Esophagus mucosa (tissue), 1 donor: ENCODE measurements at places on chromosomes 12 and 14.

GRCh38 chr12:89185181-89185580 lies 167.1 kb downstream of the DUSP6 start:
- ATAC-seq = no peak

DNA sequence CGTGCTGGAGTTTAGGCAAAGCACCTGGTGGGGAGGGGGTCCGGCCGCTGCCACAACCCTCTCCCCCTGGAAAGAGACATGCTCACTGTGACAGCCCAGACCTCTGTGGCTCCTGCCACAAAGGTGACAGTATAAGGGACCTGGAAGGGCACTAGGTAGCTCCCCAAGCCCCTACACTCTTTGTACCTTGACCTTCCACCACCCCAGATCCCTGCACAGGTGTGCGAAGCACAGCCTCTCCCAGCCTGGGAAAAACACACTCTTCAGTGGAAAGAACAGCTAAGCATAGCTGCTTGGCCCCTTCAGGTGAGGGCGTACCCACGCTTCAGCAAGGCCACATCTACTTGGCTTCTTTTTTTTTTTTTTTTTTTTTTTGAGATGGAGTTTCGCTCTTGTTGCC lies 4.9 kb upstream of the PLA2G1B start:
- no peak for ATAC-seq

GRCh38 chr12:98701166-98701565 lies 56.1 kb downstream of the APAF1 start:
- ATAC-seq = no peak

DNA sequence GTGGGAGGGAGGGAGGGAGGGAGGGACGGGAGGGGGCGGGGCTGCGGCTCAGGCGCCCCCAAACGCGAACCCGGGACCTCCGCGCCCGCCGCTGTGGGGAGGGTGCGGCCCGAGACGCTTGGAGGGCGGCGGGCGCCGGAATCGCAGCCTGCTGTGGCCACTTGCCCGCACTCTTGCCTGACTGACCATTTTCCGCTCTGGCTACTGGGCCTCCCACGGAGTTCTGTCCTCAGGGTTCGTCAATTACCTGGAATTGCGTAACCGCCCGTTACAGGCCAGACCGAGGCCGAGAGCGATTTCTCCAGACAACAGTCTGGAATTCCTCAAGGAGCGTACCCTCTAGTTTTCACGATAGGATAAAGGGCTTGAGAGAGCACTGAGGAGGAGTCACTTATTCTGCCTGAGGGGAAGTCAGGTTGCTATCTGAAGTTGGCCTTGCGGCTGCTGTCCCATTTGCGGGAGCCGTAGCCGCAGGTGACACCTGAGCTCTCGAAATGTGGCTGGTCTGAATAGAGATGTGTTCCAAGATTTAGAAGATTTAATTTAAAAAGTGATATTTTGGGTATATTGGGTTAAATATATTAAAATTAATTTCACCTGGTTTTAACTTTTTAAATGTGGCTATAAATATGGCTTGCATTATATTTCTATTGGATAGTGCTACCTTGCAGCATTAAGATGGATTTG lies 446 bp upstream of the ZNF641 start:
- ATAC-seq = peak; percentile 60

DNA sequence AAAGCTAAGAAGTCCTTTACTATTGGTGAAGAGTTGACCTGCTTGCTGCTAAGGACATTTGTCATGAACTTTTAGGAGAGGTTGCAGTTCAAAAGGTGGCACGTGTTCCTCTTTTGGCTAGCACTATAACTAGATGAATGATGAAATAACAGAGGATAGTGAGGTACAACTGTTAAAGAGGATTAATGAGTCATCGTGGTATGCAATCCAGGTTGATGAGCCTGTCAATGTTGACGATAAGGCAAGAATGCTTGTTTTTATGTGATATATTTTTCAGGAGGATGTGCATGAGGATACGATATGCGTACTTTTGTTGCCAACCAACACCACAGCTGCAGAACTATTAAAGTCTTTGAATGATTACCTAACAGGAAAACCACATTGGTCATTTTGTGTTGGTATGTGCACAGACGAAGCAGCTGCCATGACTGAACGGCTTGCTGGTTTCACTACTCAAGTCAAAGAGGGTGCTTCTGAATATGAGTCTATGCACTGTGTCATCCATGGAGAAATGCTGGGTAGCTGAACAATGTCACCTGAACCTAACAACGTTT lies 10.6 kb downstream of the CEP128 start:
- peak; percentile 75 for ATAC-seq

GRCh38 chr12:56097738-56098137 lies 6.6 kb upstream of the PA2G4 start:
- ATAC-seq = no peak

DNA sequence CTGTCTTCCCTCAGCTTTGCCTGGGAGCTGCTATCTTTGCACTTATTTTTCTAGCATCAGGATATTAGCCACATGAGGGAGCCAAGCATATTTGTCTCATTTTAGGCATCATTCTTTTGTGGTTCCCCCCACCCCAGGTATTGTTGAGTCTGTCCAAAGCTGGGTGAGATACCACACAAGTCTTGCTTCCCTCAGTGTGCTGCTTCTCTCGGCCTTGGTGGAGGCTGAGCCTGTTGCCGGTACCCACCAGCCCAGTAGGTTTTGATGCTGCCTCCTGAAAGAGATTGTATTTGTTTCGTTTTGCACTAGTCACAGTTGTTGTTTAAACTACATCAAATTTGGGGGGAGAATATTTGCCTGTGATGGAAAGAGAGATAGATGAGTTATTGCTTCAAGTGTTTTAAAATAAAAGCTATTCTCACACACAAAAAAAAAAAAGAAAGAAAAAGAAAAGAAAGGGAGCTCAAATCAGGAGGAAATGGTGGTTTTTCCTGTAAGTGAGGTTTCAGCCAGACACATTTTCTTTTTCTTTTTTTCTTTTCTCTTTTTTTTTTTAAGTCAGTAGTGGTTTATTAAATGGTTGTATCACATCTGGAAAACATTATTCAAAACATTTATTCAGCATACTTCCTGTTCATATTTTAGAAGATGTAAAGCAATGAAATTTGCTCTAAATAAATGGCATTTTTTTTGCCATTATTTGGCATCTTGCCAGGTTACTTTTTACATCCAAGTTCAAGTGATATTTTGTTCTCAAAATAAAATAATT lies 58.5 kb downstream of the SLC4A8 start:
- no peak for ATAC-seq

GRCh38 chr12:78483767-78484315 lies 380.7 kb upstream of the SYT1 start:
- no peak for ATAC-seq

GRCh38 chr12:39123580-39124253 lies 218.3 kb upstream of the CPNE8 start:
- no peak for ATAC-seq

- ATAC-seq = peak; percentile 51
Observed at GRCh38 chr14:64293976-64294671, at the start of gene ESR2. TSS of gene ESR2 (minus strand) at chr14:64294371. CDS start at chr14:64282985, 11,386 bp downstream.

DNA sequence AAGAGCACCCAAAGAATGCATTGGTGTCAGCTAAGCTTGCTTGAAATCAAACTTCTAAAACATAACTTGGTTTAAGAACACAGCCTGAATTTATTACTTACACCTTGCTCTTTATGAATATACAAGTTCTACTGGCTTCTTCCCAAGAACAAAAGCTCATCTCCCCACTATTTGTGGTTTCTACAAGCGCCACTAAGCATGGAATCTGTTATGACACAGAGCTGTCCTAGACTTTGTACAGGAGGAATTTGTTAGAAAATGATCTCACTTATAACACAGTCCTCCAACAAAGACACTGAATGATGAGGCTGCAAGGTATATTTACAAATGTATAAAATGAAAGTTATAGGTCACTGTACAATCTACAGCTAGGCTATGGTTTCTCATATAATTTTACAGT lies 452.1 kb downstream of the BCAT1 start:
- ATAC-seq = no peak

GRCh38 chr12:124437617-124438436 lies 129.6 kb downstream of the NCOR2 start:
- ATAC-seq = no peak

DNA sequence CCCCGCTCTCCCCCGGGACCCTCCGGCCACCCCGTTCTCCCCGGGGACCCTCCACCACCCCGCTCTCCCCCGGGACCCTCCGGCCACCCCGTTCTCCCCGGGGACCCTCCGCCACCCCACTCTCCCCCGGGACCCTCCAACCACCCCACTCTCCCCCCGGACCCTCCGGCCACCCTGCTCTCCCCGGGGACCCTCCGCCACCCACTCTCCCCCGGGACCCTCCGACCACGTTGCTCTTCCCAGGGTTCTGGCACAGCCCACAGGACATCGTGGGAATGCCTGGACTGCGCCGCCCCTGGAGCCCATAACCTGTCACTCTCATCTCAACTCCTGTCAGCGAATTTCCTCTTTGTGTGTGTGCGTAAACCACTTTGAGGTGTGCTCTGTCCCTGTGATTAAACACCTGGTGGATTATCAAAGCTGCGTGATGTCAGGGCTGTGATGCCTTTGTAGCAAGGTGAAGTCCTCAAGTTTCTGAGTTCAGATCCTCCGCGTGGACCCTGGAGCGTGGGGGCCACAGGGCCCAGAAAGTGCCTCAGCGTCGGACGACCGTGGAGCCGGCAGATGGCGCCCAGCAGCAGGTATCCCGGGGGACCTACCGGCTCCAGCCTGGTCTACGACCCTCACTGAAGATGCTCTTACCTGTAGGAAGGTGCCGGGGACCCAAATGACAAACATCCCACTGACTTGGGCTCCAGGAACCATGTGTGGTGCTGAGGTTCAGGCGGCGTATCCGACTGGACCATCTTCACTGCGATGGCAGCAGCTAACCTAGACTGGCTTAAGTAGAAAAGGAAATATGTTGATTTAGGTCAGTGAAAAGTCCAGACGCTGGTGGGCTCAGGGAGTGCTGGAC lies 63.2 kb upstream of the GALNT9 start:
- ATAC-seq = no peak

- ATAC-seq = no peak
Observed at GRCh38 chr12:25689996-25690501, 137.0 kb upstream of the LMNTD1 start.

GRCh38 chr12:57832966-57833365 lies 13.6 kb downstream of the CTDSP2 start:
- no peak for ATAC-seq

- ATAC-seq = no peak
Observed at GRCh38 chr12:74334780-74335179, 202.9 kb upstream of the ATXN7L3B start.

DNA sequence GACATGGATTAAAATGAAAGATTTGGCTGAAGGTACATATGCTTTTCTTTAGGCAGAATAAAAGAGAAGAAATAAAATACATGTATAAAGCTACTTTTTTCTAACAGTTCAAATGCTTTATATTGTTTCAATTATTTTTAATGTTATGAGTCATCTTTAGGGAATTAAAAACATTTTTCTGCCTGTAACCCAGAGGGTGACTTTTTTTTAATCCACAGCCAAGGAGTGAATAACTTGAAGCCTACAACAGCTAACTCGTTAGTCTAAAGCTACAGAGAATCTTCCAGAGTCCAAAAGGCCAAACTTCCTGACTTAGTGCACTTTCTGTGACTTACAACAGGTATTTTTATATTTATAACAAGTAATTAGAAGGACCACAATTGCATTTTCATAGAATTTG lies 151.6 kb downstream of the SEC23A start:
- ATAC-seq = no peak

DNA sequence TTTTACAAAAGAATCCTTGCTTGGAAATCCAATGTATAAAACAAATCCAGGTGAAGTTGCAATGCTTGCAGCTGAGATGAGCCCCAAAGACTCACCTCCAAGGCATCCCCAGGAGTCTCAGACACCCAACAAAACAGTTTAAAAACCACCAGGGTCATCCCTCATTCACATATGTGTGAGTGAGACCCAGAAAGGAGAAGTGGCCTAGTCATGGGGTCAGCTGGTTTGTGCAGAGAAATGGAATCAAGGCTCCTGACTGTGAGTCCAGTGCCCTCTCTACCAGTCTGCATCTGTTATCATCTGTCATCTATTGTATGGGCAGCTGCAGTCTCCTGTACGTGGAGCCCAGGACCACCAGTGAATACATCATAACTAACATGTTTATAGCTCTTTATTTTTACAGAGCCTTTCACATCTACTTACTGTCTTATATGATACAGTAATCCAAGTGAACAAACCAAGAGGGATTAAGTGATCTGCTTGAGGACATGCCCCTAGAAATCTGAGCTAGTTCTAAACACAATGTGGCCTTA lies 27.1 kb downstream of the PLEKHG7 start:
- ATAC-seq = no peak

GRCh38 chr12:23423097-23423687 lies 526.3 kb downstream of the SOX5 start:
- no peak for ATAC-seq

GRCh38 chr14:34363733-34364134 lies 98.3 kb downstream of the SPTSSA start:
- ATAC-seq = peak; percentile 50

- no peak for ATAC-seq
Observed at GRCh38 chr12:2855546-2855945, 1.3 kb downstream of the TEX52 start.

DNA sequence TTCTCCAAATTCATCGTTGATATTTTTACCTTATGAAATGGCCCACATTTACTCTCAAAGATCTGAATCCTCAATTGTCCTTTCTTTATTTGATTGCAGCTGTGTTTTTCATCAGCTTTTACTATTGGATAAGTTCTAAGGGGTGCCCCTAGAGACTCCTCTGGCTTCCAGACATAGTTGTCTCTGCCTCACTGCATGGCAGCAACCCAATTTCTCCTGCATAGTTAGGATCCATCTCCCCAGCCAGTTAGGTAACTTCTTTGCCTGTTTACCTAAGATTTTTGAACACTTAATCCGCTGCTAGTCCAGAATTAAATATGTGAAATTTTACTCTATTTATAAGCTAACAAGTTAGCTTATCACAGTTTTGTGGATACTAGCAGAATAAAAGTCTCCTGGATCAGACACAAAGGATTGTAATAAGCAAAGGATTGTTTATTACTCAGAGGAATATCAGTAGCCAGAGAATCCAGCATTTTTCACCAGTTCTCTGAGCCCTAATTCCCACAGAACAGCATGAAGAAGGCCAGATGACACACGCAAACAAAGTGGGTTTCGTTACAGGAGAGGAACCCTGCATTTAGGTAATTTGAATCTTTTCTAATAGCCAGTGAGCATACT lies 101.1 kb downstream of the BBS10 start:
- ATAC-seq = no peak

DNA sequence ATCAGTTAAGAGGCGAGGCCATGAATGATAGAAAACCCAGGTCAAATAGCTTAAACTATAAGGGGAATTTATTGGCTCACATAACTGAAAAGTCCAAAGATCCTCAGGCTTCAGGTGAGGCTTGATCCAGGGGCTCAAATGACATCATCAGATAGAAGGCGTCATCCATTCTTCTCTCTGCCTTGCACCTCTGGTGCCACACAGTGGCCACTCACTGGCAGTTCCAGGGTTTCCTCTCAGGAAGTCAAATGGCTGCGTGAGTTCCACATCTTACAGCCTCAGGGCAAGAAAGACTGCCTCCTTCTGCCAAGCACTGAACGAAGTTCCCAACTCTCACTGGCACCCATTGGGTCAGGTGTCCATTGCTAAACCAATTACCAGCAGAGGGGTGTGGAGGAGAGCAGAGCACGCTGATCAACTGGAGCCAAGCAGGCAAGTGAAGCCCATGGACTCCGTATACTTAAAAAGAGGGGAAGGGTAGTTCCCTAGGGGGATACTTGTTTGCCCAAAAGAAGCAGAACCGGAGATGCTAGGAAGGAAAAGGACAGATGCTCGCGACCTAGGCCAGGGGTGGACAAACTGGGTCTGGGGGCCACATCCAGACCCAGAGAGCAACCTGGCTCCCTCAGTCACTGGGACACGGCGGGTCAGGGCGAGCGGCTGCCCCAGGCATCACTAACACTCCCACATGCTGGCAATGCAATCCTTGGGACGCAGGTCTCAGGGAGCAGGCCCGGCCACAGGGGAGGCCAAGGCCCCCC lies 69.3 kb downstream of the SERPINA3 start:
- ATAC-seq = peak; percentile 73

GRCh38 chr12:42583016-42583415 lies 6.5 kb downstream of the PRICKLE1 start:
- ATAC-seq = no peak
